Pulmonary artery endothelial cell (primary cell): ENCODE measurements at places on chromosomes 12 and 14. TPM values are rescaled to one million over a fixed set of nuclear protein-coding genes. Genes with fewer than 3 reads are reported as not detected.

DNA sequence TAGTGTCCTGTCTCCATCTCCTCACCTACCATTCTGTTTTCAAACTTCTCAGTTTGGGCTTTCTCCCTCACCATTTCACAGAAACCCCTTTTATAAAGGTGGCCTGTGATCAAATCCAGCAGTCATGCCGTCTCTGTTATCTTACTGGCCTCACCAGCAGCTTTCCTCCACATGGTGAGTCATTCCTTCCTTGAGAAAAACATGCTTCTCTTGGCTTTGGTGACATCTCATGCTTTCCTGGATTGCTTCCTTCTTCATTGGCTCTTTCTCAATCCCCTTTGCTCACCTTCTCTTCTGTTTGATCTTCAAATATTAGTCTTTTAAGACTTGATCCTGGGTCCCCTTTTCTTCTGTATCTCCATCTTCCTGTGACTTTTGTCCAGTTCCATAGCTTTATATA, 164.9 kb downstream of the ANO4 start:
- DNase-seq, result peak; percentile 11

Gene SLC25A21
- total RNA-seq, result 1.2 and 2.2 TPM in 2 replicates

DNA sequence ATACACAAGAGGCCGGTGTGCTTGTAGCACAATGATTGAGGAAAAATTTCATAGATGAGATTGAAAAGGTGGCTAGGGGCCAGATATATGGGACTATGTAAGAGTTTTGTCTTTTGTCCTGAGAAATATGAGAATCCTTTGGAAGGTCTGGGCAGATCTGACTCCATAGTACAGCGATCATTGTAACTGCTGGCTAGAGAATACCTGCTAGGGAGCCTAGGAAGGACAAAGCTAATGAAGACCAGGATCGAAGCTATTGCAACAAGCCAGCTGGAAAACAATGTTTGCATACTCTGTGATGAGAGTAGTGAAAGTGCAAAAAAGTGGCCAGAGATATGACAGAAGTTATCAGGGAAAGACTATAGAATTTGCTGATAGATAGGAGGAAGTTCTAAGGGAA, 537.6 kb downstream of the C12orf50 start:
- no peak for DNase-seq

Gene CIDEB
- total RNA-seq, result 1.1 and 2.8 TPM in 2 replicates
